ENCODE measurements at places on chromosomes 1 and 21.

GRCh38 chr1:170483051-170483450 is 48.9 kb upstream of the GORAB start:
- DNase-seq, result no peak

- DNase-seq, result no peak
Measured at GRCh38 chr1:59128239-59128736, 168.6 kb upstream of the FGGY start.

DNA sequence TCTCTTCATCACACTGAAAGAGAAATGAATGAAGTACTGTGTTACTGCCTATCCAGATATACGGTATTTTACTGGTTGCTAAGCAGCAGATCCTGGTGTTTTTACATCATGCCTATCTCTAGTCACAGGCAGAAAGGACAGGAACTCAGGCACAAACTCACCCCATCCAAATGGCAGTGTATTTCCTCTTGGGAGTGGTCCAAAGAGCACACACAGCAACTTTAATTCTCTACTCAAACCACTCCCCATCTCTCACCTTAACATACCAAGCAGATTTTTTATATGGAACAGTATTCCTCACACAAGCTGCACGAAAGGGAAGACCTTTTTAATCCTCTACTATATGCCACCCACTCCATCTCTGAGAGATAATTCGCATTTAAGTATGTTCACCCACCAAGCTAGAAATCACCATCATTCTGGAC is 27.3 kb downstream of the EIF4G3 start:
- no peak for DNase-seq

DNA sequence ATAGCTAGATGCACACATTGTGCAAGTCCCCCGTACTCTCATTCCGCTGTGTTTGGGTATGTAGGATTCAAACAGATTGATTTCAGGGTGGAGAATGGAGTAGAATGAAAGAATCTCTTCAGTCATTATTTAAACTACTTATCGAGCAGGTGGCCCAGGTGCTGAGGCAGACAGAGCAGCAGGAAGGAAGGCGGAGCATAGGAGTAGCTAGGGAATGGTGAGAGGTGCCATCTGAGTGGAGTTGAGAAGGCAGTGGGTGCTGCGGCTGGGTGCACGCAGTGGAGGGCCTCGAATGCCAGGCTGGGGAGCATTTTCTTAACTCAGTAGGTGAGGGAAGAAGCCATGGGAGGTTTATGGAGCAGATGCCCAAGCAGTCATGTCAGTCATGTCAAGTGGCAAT is 45.2 kb upstream of the CD101 start:
- DNase-seq, result no peak

- no peak for DNase-seq
Measured at GRCh38 chr1:5936621-5937372, 55.4 kb downstream of the NPHP4 start.

- DNase-seq, result no peak
Measured at GRCh38 chr1:19577561-19577960, 66.5 kb upstream of the NBL1 start.

DNA sequence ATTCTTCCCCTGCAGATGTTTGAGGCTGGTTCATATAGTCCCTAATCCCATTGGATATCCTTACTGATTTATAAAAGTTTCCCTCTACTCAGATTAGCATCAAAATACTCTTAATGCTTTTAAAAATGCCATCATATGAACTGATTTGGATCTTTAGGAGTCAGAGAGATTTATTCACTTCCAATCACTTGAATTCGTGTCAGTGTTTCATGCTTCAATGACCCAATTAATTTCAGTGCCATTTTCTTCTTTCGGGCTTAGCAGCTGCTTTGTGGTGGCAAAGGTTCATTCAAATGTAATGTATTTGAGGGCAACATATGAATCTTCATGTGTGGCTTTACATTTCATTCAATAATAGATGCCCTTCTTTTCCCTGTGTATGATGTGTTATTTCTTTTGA is 2.2 kb upstream of the TSEN15 start:
- no peak for DNase-seq

DNA sequence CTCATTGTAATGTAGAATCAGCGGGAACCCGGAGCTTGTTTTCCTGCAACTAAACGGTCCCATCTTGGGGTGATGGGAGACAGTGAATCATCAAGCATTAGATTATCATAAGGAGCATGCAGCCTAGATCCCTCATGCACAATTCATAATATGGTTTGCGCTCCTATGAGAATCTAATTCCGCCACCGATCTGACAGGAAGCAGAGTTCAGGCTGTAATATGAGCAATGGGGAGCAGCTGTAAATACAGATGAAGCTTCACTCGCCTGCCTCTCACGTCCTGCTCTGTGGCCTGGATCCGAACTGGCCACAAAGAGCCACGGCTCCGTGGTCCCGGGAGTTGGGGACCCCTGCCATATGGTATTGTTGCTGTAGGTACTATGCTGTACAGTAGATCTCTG is 1.6 kb downstream of the IFI44 start:
- DNase-seq, result no peak

DNA sequence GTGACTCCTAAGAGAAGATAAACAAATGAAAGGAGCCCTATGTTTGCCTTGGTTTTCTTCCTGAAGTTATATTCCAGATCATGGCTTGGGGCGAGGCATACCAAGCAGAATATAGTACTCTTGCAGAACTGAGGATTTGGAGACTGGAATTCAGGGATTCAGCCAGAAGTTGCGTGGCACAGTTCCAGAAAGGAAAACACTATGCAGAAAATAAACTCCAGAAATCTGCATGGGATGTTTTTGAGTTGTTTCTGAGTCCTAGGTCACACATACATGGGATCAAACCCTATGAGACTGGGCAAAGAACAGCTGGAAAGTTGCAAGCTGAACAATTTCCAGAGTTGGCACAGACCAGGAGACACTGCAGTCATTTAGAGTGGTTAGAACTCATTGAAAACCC is 42.9 kb upstream of the IFFO2 start:
- DNase-seq, result no peak

DNA sequence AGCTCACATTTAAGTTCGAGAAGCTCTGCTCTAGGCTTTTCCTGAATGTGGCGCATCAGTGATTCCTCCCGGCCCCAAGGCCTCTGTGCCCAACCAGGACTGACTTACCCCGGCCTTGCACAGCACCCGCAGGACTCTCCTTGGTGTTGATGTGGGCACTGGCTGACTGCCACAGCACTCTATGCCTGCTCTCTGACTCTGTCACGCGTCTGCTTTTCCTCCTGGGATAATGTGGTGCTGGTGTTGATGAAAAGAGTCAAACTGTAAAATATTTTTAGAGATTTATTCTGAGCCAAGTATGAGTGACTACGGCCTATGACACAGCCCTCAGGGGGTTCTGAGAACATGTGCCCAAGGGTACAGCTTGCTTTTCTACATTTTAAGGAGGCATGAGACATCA is 15.5 kb upstream of the SLC2A5 start:
- DNase-seq, result no peak

- DNase-seq, result no peak
Measured at GRCh38 chr1:236979149-236979900, 24.9 kb downstream of the MT1HL1 start.

DNA sequence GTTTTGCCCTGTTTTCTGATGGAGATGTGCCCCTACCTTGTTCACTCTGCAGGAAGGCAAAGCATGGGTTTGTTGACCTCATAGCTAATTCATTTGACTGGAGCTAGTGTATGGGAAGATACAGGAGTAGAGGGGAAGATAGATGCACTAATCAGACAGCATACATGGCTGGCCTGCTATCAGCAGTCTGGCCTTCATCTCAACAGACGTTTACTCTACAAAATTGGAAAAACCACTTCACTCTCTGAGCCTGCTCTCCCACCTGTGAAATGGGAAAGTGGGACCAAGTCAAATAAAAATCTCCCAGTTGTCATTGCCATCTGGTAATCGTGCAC is 235.2 kb upstream of the RAB4A start:
- no peak for DNase-seq

DNA sequence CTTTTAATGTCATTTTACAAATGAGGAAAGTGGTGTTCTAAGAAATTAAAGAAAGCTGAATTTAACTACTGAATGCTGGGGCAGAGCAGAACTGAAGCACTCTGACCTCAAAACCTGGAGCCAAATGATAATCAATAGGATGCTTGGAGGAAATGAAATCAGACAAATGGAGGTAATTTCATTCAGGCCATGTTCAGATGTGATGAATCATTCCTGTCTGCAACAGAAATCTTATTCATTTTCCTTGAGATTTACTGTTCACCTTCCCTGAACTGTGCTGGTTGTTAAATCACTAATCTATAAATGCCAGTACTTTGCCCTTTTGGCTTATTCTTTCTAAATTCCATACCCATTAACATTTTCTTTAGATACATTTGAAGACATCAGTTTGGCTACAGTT is 85.6 kb upstream of the SNX7 start:
- DNase-seq, result no peak

- no peak for DNase-seq
Measured at GRCh38 chr1:67634396-67634935, 50.5 kb upstream of the GADD45A start.

Measured in activated CD8-positive, alpha-beta memory T cell treated with anti-CD3 and anti-CD28 coated beads for 1 hour (primary cell).